ENCODE measurements at places on chromosomes 16 and 17.

GRCh38 chr16:50395763-50396710, 27.2 kb upstream of the BRD7 start:
- DNase-seq, result no peak

DNA sequence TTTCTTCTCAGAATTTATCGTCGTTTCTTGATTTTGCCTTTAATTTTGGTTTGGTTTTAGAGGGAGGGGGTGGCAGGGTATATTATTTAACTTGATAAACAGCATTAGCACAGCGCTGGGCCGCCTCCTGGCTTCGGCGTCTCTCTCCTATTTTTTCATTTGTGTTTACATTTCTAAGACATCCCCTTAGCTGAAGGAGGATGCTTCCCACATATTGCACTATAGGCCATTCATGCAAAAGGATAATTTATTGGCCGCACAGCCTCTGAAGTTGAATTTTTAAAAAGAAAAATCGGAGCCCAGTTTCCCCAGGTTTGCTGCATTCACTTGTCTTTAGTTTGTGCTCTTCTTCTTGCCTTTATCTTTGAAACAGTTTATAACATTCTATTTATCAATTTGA, 497.4 kb upstream of the ZFHX3 start:
- no peak for DNase-seq

- no peak for DNase-seq
These were observed 244.9 kb downstream of the CA10 start for GRCh38 chr17:51913491-51914205.

DNA sequence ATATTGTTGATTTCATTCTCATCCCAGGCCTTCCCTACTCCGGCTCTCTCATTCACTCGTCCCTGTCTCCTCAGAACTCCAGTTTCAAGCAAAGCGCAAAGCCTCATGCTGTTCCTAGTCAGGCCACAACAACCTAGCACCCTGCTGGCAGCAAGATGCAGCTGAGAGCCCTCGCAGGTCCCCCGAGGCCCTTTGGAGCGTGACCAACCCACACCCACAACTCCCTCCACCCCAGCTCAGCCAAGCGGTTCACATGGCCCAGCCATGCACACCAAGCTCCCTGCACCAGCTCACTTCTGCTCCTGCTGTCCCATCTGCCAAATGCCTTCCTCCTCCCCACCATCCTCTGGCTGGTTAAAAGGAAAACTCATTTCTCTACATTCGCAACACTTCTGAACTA, 195.8 kb downstream of the IRX5 start:
- no peak for DNase-seq

DNA sequence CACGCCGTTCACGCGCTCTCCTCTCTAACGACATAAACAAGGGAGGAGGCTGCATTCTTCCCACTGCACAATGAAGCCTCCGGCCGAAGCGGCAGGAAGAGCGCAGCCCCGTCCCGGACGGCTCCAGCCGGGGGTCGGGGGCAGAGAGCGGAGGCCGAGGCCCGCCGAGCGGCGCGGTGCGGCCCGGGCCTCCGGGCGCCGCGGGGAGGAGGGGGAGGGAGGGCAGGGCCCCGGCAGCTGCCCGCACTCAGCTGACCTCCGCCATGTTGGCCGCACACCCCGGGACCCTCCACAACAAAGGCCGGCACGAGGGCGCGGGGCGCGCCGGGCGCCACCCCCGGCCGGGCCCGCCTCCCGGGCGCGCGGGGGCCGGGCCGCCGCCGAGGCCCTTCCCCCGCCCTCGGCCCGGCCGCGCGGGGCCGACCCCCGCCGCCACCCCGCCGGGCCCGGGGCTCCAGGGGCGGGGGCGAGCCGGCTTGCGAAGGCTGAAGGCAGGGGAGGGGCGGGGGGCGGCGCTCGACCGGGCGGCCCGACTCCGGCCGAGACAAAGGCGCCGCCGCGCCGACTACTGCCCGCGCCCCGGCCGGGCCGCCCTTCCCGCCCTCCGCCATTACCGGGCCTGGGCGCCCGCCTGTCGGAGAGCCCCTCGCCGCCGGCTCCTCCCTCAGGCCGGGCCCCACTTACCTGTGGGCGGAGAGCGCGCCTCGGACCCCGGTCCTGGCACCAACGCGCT, 527 bp downstream of the SIAH1 start:
- no peak for DNase-seq

- DNase-seq, result no peak
These were observed 6.6 kb upstream of the MED11 start for GRCh38 chr17:4724650-4725049.

GRCh38 chr17:1107777-1108477, 71.9 kb downstream of the ABR start:
- DNase-seq, result no peak

DNA sequence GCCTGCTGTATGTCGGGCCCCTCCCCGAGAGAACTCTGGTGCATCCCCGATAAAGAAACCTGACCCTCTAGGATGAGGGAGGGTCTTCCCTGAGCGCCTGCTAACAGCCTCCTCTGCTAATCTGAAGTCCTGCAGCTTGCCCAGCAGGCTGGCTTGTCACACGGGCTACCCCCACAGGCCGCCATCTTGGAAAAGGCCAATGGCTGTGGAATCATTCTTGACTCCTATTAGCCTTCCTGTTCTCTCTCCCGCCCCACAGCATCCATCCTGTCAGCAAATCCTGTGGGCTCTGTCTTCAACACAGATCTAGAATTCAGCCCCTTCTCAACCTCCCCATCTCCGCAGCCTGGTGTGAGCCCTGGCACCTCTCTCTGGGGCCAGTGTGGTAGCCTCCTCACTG, 12.0 kb downstream of the IL4R start:
- no peak for DNase-seq

DNA sequence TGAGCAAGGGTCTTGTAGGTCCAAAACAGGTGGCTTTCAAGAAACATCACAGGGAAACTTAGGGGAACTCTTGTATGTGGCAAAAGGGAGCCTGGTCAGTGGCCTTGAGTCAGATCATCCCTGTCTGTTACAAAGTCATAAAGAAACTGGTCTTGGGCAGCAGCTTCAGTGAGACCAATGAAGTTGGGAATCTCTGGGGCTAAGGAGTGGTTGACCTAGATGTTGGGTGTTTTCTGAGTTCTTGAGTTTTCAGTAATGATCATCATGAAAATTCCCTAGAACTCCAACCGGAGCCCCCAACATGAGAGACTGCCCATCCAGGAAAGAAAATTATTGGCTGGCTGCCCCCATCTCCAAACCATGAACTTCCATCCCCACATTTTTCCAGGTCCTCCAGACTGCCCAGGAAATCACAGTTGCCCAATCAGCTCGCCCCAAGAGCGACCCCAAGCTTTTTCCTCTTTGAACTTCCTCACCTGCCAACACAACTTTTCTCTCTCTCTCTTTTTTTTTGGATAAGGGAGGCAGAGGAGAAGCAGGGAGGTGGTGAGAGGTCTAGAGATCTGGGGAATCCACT, 3.9 kb downstream of the CCR7 start:
- no peak for DNase-seq

DNA sequence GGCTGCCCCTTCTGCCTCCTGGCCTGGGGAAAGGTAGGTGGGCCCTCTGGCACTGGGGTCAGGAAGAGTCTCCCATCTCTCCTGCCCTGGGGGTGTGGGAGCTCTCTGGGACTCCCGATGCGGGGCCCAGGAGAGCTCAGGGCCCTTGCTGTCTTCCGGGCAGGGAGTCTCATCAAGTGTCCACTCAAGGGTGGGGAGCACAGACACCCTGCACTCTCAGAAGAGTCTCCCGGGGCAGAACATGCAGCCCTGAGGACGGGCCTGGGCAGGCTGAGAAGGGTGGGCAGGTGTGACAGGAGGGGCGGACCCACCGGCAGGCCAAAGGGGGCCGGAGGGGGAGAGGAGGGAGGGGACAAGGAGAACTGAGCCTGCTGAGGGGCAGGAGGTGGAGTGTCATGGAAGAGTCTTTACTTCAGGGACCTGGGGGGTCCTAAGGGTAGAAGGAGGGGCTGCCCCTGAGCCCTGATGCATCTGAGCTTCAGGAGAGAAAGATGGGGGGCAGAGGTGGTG, 8.4 kb upstream of the PKMYT1 start:
- DNase-seq, result no peak

GRCh38 chr16:70685938-70686375, at the start of gene MTSS2:
Gene MTSS2, minus strand, starts transcription at chr16:70686053. Its CDS starts 262 bp downstream, at chr16:70685791.
- DNase-seq, result no peak

DNA sequence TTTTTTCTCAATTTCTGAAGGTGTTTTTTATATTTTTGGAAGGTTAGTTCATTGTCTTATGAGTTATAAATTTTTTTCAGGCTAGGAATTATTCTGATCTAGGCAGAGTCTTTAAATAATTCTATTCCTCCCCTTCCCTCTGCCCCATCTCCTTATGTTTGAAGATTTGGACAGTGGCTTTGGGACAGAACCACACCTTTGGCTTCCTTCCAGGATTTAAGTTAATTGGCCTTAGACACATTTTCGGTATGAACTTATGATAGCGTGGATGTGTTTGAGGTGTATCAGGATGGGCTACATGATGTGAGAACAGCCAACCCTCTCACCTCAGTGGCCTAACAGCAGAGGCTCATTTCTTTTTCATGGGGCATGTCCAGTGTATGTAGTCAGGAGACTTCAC, 24.3 kb downstream of the EPN2 start:
- DNase-seq, result no peak

- DNase-seq, result no peak
These were observed 323.3 kb downstream of the BCAS3 start for GRCh38 chr17:61000911-61001310.

All from activated T-cell treated with anti-CD3 and anti-CD28 coated beads for 4 hours (primary cell).